ENCODE measurements at places on chromosomes 13 and 19.

- no peak for DNase-seq
Measured at GRCh38 chr13:60379837-60380565, 17.0 kb upstream of the TDRD3 start.

- no peak for DNase-seq
Measured at GRCh38 chr13:49740870-49741269, 49.6 kb upstream of the EBPL start.

DNA sequence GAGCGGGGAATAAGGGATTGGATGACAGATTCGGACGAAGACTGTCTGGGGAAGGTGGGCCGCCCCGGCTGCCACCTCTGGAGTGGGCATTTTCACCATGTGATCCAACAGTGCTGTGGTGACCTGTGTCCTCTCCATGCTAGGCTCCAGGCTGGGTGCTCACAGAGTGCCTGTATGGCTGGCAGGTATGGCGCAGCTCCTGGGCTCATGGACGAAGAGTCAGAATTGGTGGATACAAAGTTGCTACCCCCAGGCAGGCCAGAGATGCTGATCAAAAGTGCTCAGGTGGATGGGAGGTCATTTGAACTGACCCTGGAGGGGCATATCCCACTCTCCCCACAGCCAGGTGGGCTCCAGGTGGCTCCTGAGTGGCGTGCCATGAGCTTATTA lies 111.3 kb upstream of the UQCRFS1 start:
- no peak for DNase-seq

DNA sequence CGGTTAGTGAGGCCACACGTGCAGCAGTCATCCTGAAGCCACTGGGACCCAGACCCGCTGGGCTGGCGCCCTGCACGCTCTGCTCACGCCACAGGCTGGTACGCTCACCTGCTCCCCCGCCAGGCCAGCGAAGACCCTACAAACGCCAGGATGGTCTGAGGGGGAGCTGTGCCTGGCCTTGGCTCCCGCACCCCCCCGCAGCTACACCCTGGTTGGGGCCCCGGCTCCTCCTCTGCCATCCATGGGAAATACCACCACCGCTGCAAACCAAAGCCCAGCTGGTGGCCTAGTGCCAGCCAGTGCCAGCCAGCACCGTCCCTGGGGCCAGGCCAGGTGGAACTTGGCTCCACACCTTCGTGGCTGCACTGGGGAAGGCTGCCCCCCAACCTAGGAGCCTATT lies 23.3 kb upstream of the CACTIN start:
- no peak for DNase-seq

DNA sequence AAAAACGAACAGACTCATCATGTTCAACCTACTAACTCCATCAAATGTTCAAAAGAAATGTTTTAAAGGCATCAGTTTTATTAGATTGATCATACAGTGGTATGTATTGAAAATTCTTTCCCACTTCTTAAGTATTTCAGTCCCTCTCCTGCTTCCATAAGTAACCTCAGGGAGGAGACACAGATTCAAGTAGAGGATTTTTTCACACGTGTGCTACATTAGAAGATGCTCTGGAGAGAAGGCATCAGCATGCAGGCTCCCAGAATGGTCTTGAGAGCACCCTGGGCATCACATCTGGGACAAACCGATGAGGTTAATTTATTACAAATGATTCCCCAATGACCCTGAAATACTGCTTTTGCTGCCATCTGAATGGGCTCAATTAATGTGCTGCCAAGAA lies 3.6 kb downstream of the GPR12 start:
- DNase-seq: no peak

DNA sequence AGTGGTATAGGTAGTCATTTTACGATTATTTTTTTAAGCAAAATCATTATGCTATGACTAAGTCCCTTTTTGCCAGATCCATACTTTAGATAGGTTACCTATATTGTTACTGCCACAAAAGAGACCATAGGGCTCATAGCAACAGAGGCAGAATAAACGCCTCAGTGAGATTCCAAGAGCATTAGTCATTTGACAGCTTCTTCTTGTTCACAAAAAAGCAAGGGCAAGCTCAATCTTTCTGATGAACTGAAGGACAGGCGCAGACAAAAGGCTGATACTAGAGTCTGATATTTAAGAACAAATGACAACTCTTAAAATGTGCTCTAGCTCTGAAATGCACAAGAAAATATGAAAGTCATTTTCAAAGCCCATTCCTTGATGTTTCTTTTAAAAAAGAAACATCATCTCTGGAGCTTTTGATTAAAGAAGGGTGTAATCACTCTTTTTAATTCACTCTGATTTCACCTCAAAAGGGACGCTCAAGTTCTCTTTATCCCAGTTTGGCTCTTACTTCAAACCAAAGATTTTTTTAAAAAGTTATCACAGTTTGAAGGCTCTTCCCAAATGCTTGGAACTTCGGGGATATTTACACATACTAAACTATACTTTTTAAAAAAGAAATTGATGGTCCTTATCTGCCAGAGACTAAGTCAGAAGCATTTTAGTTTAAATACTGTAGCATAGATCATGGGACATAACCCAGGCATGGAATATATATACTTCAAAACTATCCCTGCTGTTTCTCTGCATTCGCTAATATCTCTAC lies 187.2 kb downstream of the EFNB2 start:
- DNase-seq: peak; percentile 71

DNA sequence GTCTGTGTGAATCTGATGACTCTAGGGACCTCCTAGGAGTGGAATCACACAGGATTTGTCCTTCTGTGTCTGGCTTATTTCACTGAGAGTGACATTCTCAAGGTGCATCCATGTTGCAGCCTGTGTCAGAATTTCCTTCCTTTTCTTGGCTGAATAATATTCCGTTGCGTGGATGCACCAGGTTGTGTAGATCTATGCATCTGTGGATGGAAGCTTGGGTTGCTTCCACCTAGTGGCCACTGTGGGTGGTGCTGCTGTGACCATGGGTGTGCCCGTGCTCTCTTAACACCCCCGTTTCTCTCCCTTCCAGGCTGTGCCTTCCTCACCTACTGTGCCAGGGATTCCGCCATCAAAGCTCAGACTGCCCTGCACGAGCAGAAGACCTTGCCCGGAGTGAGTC lies 26.2 kb downstream of the CELF5 start:
- no peak for DNase-seq

DNA sequence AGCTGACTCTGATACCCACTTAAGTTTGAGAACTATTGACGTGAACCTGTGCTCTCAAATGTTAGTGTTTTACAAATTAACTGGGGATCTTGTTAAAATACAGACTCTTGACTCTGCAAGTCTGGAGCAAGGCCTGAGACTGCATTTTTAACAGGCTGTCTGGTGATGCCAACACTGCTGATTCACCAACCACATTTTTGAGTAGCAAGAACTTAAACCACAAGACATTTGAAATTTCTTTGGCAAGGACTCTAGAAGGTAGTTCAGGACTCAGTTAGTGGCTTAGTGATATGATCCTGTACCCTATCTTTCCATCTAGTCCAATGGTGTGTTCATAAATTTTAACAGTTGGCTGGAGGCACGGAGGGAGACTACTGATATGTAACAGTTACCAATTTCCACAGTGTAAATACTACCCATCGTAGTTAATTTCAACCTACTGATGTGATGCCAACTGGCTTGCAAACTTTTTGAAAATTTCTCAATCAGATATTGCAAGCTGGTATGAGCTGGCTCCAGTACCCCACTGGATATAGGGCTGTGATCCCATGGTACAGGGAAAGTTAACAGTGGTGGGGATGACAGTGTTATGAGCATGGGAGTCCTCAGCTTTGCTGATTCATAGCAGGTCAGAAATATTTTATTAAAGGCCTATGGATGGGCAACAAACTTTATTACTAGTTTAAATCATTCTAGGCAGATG lies 255.1 kb downstream of the TBC1D4 start:
- DNase-seq: peak; percentile 99

GRCh38 chr13:114134944-114135610 lies 2.7 kb upstream of the RASA3 start:
- DNase-seq: no peak

DNA sequence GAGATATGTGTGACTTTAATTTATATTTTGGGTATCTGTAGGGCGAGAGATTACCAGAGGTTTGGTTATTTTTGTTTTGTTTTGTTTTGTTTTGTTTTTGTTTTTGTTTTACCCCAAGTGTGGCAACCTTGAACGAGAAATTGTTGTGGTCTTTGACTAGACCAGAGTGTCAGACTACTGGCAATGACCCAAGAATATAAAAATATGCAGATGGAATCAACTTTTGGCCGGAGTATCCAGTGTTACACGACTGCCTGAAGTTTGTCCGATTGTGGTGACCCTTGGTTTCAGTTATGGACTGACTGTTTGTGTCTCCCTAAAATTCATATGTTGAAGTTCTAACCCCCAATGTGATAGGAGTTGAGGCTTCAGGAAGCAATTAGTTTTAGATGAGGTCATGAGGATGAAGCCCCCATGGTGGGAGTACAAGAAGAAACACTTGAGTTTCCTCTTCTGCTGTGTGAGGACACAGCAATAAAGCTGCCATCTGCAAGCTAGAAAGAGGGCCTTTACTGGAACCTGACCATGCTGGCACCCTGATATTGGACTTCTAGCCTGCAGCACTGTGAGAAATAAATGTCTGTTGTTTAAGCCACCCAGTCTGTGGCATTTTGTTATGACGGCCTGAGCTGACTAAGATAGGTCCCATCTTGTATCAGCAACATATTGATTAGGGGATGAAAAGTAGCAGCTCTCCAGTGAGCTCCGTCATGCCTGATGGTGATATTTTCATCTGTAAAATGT lies 261.7 kb downstream of the MTUS2 start:
- no peak for DNase-seq
